ENCODE measurements at places on chromosomes 12 and 14.

DNA sequence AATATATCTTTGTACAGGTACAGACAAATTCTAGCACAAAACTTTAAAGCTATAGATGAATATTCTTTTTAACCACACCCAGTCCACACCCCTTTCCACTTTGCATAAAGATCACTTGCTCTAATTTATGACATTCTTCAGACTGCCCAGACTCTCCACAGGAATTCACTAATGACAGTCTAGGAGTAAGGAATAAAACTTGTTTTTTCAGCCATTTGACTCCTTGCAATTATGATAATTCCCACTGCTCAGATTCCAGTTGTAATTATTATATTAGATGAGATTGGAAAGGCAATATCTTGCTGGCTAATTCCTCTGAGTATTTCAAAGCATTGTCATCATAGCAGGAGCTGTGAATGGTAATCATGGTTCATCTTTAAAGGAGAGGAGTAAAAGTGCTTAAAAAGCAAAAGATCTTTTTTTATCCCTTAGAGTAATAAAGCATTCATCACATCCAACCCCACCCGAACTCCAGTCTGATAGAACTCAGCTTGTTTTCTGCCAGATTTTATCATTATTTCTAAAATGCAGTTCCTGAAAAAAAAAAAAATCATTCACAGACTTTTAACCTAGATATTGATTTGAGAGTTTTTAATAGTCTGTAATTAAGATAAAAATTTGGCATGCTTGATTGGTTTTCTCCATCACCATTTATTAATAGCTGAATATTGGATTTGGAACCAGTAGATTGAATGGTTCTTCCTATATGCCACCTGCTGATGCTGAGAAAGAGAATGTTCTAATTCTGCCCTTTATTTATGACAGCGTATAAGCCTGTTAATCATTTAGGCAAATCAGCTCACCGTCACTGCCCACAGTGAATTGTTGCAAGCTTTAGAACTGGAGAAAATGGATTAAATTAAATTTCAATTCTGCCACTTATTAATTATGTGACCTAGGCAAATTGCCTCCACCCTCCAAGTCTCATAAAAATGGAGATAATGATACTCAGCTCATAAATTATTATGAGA lies 93.9 kb upstream of the RASSF8 start:
- peak; percentile 44 for DNase-seq

DNA sequence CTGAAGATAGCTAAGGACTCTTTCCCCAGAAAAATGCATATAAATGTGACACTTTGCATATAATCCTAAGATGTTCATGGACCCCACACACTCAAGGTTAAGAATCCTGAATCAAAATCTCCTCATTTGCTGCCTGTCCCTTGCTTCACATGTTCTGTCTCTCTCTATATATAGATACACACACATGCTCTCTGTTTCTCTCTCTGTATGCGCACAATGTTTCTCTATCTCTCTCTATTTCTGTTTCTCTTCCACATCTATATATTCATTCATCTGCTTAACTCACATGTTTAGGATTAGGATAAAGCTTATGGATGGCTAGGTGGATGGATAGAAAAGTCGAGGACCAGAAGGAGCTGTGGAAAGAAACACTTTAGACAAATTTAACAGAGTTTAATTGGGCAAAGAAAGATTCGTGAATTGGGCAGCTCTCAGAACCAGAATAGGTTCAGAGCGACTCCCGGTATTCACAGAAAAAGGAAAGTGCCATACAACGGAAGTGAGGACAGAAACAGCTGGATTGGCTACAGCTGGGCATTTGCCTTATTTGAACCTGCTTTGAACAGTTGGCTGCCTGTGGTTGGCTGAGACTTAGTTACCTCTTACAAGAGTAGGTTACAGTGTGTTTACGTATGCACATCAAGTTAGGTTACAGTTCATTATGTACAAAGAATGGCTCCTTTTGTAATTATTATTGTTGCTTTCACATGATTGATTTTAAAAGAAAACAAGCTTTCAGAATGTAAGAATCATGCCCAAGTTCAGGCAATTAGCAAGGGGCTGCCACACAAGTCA lies 57.6 kb downstream of the EMP1 start:
- no peak for DNase-seq

DNA sequence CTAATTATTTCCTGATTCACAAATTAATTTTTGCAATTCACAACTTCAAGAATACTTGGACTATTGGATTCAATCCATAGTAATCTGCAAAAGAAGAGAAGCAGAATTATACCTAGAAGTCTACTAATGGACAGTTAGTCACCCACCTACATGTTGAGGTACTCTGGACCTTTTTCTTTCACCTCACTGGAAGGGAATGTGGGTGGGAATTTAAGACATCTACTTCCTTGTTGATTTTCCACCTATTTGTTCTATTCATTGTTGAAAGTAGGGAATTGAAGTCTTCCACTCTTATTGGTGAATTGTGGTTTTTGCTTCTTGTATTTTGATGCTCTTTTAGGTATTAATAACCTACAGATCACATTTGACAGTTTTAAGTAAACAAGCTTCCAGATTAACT lies 11.0 kb downstream of the RESF1 start:
- DNase-seq = no peak

GRCh38 chr14:68014771-68015170 lies 195.2 kb downstream of the RAD51B start:
- DNase-seq = no peak

DNA sequence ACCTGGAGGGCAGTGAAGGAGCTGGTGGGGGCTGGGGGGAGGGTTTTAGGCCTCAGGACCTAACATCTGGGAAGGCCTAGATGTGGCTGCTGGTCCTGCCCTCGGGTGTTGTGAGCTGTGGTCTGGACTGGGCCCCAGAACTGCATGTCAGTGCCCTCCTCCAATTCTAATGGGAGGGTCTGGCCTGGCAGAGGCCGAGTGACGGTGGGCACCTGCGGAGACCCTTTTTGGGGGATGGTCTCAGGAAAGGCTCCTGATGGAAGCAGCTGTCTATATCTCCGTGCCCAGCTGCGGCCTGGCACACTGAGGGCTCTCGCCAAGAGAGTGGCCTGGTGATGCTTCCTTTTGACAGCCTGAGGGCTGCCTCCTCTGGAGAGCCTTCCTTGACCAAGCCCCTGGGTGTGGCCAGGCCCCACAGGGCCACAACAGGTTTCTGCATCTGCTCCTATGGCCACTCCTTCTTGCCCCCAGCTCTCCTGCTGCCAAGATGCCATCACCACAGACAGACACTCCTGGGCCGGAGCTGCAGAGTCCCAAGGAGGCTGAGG lies 5.3 kb downstream of the EXOC3L4 start:
- no peak for DNase-seq

DNA sequence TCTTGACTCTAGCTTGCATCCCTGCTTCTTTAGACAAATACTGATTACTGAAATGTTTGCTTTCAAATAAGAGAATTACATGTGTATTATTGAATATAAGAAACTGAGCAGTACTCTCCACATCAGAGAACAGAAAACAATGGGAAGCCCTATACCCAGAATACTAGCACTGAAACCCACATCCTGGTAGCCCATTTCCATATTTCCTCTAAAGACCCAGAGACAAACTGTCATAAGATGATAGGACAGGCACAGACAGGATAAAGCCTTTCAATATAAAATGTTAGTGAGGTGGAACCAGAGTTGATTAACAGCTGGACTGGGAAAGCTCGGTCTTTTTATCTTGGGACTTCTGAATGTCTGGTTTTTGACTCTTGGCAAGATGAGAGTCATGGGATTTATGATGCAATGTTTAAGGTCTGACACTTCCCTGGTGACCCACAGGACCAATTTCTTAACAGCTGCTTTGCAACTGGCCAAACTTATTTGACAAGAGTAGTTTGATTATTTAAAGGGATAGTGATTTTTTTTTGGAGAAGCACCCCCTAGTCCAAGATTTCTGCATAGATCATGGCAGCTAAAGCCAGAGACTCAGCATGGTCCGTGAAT lies 166.9 kb upstream of the ATXN7L3B start:
- DNase-seq = no peak

DNA sequence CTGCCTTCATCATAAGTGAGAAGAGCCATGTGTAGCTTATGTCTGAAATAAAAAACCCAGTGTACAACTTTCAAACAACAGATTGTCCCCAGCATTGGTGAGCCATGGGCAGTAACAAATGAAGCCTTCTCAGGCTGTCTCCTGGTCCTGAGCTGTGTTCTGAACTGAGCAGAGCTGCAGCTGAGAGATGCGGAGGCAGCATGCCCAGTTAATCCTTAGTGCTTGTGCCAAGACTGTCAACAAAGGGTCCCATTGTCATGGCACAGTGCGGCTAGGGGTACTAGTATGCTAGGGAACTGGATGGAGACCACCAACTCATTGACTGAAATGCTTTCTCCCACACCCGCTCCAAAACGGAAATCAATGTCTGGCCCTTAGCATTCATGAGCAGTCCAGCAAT lies 154.3 kb downstream of the RMST start:
- no peak for DNase-seq

- no peak for DNase-seq
These were observed 71.9 kb downstream of the LGMN start for GRCh38 chr14:92676403-92677086.

DNA sequence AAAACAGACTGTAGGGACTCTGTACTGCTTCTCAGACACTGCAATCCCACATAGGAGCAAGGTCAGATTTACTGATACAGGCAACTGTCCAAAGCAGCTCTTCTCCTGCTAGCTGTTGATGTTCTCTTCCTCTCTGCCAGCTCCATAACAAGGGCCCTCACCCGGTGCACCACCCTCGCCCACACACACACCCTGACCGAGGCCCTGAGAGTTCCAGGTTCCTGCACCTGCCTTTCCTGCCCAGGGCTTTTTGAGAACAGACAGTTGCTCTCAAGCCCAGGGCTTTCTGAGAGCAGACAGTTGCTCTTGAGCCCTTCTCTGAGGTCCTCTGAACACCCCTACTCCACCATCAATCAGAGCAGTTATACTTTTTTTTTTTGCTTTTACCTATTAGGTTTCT lies 233.8 kb upstream of the GARIN6 start:
- DNase-seq = no peak

- no peak for DNase-seq
These were observed 30.9 kb downstream of the SYNDIG1L start for GRCh38 chr14:74395094-74395493.

DNA sequence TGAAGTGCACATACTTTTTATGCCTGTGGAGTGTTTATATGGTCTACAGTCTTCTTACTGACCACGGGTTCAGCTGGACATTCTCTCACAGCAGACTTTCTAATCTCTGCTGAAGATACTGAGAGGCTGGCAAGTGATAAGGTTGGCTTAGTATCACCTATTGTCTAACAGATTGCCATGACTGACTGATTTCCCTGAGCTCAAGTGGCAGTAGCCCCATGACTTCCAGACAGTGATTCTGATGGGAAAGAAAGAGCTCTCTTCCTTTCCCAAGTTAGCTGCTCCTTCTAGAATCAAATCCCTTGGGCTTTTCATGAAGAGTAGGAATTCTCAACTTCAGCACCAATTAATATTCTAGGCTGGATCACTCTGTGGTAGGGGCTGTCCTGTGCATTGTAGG lies 141.4 kb downstream of the ANO4 start:
- no peak for DNase-seq

GRCh38 chr14:70448633-70449340 lies 3.2 kb upstream of the ADAM21 start:
- peak; percentile 27 for DNase-seq

GRCh38 chr12:95216711-95217376 lies 423 bp downstream of the FGD6 start:
- no peak for DNase-seq

GRCh38 chr12:117472983-117473382 lies 111.6 kb upstream of the NOS1 start:
- DNase-seq = no peak

DNA sequence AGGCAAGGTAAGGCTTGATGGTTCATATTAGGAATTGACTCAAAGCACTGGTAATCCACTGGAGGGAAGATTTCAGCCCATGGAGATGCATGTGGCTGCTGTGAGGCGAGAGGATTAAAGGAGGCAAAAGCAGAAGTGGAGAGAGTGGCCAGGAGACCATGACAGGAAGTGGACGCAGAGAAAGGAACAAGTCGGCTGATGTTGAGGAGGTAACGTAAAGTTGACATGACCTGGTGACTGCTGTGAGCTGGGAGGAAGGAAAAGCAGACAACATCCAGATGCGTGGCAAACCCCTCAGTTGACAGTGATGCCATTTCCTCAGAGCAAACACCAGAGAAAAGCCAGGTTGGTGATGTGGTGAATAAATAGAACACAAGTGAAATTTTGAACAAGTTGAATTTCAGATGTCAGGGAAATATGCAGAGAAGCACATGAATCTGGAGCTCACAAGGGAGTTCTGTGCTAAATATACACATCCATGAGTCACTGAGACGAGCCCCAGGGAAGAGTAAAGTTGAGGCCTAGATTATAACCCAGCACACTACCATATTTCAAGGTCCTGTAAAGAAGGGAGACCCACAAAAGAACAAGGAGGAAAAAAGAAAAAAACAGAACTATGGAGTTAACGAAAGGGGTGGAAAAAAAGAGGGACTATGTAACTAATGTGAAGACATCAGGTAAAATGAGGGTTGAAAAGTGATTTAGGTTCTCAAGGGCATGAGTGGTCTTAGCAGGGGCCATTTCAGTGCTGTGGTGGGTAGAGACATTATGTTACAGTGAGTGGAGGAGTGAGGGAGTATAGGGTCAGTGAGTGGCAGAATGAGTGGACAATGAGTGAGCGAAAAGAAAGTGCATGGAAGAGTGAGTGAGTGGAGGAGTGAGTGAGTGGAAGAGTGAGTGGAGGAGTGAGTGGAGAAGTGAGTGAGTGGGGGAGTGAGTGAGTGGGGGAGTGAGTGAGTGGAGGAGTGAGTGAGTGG lies 61.6 kb upstream of the GZMB start:
- DNase-seq = no peak

DNA sequence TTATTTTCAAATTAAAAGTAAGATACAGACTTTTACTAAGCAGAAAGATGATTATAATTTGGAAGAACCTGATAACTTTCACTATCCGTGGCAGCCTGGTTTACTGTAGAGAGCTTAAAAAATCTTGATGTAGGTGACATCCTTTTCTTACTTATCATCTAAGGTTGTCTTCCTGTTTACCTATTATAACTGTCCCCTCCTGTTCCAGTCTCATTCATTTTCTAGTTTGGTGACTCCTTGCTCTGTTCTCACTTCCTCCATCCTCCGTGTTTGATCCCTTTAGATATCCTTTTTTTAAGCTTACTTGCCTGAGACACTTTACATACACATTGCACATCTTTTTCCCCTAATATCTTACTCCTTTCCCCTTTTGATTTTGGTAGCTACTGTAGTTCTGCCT lies 27.5 kb downstream of the CCDC91 start:
- no peak for DNase-seq

DNA sequence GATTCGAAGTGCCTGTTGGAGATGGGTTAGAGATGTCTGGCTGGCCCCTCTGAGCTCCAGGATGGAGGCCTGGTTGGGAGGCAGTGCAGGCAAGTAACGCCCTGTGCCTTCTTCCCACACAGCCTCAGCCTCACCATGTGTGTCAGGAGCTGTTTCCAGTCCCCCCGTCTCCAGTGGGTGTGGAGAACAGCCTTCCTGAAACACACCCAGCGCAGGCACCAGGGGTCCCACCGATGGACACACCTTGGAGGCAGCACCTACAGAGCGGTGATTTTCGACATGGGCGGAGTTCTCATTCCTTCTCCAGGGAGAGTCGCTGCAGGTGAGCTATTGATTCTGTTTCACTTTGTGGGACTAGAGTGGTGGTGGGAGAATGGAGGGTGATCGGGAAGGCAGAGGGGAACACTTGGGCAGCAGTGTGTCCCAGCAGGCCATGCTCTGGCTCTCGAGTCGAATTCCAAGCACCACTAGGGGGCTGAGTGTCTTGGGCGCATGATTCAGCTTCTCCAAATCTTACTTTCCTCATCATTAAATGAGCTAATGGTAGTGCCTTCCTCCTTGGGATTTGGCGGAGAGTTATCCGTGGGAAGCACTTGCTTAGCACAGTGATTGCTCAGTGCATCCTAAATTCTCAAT lies 6.8 kb downstream of the ACAD10 start:
- no peak for DNase-seq

GRCh38 chr14:73877790-73878189 lies 8.9 kb upstream of the ZNF410 start:
- DNase-seq = no peak
